KG1 (cell line): ENCODE measurements at places on chromosomes 3 and 15.

DNA sequence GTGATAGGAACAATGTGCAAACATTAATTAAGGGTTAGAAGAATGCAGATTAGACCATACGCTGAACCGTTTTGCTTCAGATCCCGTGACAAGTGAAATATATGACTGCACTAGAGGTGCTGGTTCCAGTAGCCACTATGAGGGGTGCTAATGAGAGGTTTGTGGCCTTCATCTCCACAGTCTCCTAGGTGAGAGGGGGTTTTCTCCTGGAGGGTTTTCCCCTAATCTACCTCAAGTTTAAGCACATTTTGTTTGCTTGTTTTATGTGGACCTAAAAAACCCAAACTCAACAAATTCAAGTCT is 13.7 kb upstream of the SHF start:
- no peak for DNase-seq

GRCh38 chr3:177348974-177349373 is 151.7 kb upstream of the TBL1XR1 start:
- DNase-seq = no peak

DNA sequence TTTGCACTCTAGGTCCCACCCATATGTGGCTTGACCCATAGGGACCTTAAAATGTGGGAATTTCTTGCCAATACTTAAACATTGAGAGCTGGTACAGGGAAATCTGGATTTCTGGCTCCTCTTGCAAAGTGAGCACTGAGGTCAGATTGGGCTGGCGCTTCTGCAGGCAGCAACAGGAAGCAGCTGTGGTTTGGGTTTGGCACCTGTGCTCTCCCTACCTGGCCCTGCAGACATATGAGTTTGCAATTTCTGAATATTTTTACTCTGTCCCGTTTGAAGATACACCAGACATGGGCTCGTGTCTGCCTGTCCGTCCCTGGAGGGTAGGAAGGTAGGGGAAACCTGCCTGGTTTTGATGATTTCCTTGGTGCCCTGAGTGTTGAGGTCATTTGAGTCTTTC is 74.8 kb upstream of the SEC13 start:
- DNase-seq = no peak

- DNase-seq = no peak
These were observed 24.7 kb downstream of the ARHGAP31 start for GRCh38 chr3:119318876-119319275.

- DNase-seq = no peak
These were observed 31.4 kb upstream of the ITPKA start for GRCh38 chr15:41462084-41462795.

- no peak for DNase-seq
These were observed 471.8 kb downstream of the GBE1 start for GRCh38 chr3:81289676-81290075.

DNA sequence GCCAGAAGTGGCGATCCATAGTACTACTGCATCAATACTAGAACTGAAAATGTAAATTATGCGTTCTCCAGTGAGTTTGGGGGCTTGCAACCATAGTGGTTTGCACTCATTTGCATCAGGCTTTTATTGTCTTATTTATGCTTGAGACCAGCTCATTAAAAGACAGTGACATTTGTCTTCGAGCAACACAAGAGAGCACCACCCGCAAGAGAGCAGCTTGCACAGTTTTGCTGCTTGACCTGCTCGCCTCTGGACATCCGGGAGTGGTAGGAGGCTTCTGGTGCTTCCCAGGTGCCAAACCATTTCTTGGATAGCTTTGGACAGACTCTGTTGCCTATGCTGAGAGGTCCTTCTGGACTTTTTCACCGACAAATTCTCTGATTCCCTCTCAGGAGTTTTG is 294.6 kb downstream of the MEX3B start:
- no peak for DNase-seq

DNA sequence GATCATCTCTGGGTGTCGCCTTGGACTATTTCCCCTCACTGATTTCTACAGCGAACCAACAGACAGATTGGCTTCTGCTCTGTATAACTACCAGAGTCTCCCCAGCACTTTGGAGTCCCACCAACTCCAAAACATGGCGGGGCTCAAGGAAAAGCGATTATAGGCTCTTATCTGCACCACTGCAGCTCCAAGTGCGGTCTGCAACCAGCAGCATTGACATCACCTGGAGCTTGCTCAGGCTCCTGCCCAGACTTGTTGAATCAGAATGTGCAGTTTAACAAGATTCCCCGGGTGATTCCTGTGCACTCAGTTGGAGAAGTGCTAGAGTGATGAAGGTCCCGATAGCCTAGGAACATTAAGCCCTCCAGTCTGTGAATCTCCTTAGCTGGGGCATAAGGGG is 9.0 kb downstream of the CCK start:
- DNase-seq = no peak

DNA sequence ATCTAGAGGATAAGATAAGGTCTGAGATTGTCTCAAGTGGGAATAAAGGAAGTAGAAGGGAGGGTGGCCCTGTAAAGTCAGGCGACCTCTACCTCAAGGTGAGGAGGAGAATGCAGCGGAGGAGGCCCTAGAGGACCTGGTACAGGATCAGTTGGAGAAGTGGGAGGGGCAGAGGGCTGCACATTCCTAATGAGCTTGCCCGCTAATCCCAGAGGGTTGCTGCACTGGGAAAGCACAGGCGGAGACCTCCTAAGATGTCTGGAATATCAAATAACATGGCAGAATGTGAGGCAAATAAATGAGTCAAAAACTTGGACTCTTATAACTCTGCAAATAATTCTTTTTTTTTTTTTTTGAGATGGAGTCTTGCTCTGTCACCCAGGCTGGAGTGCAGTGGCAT is 30.2 kb upstream of the VPS8 start:
- DNase-seq = no peak

DNA sequence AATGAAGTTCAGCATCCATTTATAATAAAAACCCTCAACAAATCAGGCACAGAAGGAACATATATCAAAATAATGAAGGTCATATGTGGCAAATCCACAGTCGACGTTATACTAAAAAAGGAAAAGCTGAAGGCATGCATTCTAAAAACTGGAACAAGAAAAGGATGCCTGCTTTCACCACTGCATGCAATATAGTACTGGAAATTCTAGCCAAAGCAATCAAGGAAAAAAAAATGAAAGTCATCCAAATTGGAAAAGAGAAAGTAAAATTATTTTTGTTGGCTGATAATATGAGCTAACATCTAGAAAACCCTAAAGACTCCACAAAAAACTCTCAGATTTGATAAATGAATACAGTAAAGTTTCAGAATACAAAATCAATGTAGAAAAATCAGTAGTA is 1123.2 kb downstream of the TBL1XR1 start:
- no peak for DNase-seq

DNA sequence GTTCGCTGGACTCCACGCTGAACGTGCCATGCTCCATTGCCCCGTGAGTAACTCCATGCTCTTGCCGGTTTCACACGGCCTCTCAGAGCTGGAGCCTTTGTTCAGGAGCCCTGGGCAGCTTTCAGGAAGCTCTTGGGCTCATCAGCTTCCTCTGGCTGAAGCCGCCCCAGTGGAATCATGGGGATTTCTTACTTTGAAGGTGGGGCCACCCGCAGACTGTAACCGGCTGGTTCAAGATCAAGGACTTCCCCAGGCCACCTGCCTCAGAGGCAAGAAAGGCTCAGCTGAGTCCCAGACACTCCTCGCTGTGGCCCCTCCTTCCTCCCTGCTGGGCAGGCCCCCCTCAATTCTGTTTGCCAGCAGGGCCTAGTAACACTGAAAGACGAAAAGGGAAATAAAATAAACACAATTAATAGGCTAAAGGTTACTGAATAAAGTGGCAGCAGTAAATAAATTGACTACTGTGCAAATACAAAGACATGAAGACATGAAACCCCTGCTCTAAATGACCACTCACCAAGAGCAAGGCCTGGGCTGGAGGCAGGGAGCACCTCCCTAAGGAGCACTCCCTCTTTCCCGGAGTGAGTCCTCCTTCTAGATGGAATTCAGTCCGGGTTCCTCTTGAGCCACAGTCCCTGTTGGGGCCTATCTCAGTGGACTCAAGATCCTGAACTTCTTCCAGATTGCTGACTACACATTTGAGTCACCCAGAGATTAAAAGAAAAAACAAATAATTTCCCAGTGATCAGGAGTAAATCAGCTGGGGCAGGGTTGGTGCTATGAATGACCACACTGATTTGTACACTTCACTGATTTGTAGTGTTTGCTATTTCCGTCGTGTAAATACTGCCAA is 51.0 kb downstream of the ZDHHC19 start:
- peak; percentile 16 for DNase-seq

DNA sequence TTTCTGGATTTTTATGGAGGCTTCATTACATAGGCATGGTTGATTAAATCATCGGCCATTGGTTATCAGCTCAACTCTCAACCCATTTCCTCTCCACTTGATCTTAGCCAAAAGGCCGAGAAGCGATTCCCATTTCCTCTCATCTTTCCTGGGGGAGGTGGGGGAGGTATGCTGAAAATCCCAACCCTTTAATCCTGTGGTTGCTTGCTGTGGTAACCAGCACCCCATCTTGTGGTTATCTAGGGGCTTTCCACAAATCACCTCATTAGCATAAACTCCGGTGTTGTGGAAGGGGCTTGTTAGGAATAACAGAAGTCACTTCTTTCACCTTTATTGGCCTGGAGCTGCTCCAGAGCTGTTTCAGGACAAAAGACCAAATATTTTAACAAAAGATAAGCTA is 20.9 kb downstream of the PDE8A start:
- no peak for DNase-seq

GRCh38 chr3:27494784-27495183 is 10.6 kb upstream of the SLC4A7 start:
- no peak for DNase-seq

DNA sequence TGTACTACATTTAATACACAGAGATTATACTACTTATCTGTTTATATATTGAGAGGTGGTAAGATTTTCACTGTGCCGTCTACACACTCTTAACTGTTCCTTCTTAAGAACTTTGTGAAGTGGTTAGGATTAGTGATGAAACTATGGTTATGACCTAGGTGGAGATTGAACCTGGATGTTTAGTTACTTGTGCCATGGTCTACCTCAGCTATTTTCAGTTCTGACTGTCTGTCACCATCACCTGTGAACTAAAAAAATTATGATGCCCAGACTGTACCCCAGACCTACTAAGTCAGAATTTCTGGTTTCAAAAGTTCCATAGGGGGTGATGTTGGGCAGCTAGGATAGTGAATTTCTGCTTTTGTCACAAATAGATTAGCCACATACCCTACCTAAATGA is 6.4 kb downstream of the RASA2 start:
- DNase-seq = no peak

DNA sequence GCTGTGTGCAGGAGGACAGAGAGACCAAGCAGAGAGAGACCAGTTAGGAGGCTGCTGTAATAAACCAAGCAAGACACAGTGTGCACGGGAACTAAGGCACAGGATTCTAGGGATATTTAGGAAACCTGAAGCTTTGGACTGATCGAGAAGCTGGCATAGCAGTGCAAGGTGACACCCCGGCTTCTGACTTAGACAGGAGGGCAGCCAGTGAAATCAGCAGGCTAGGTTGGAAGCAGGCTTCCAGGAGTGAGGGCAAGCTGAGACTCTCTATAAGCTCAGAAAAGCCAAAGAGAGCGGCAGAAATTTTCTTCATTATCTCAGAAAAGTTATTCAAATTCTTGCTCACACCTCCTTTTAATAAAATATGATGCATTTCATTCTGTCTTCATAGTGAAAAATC is 104.6 kb downstream of the LIPC start:
- DNase-seq = no peak

DNA sequence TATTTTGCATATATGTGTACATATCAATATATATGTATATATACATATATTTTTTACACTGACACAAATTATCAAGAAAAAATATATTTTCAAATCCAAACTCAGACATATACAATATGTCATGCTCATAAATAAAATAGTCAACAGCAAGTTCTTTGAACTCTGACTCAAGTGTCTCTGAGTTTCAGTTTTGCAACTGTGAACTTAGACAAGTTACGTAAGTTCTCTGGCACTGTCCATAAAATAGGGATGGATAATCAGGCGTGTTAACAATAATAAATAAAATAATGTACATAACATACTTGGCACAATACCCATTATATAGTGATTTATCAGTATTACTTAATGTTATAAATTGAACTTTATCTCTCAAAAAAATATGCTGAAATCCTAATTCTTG is 12.1 kb upstream of the XRN1 start:
- DNase-seq = no peak

GRCh38 chr3:61777483-61777882 is 216.1 kb downstream of the PTPRG start:
- DNase-seq = no peak

GRCh38 chr3:140850210-140850955 is 91.3 kb upstream of the SLC25A36 start:
- no peak for DNase-seq

- peak; percentile 62 for DNase-seq
These were observed 21.5 kb downstream of the SSUH2 start for GRCh38 chr3:8622873-8623691.

DNA sequence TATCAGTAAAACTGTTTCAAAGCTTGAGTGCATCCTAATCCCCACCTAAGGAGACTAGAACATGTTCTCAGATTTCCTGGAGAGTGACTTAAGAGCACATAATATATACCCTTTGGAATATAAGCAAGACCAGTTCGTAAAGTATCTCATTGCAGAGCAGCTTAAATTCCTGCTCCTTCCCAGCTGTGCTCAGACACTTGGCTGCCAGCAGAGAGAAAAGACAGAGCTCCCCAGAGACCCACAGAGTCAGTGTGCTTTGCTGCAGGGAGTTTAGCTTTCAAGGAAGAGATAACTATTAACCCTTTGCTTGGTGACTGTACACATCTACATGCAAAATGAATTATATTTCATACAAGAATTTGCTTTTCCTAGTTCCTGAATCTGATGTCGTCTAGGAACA is 338.1 kb upstream of the ARHGEF26 start:
- DNase-seq = no peak

DNA sequence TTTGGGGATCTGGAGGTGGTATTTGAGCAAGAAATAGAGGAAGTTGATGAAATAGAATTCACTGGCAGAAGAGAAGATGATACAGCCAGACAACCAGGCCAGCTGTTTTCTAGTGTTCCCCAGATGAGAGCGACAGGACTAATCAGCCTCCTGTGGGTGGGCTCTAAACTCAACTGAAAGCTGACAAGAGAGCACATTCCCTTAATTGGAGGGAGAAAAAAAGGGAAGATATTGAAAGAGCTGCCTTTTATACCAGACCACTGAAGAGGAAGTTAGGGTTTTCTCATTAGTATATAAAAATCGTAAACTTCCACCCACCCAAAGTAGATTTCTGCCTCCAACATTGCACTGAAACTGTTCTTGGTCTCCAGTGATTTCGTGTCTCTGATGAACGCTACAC is 6.5 kb upstream of the TM4SF19 start:
- DNase-seq = peak; percentile 70

GRCh38 chr15:77742570-77742969 is 109.9 kb upstream of the LINGO1 start:
- no peak for DNase-seq

DNA sequence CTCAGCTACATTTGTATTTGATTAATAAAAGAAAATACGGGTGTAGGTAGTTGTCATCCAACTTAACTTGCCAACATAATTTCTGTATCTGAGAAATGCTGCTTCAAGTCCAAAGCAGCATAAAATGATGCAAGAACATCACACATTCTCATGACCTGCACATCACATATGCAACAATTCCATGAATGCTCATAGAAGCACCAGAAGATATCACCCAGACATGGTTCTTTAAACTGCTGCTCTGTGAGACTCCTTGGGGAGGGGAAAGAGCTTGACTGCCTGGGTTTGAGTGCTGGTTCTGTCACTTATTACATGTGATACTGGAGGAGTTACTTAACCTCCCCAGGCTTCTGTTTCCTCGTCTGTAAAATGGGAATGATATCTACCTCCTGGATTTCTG is 39.4 kb downstream of the CHST14 start:
- no peak for DNase-seq

- DNase-seq = no peak
These were observed 137.4 kb downstream of the RYR3 start for GRCh38 chr15:33448151-33448550.
